B cell (primary cell): ENCODE measurements at places on chromosomes 7 and 10. TPM values are rescaled to one million over a fixed set of nuclear protein-coding genes. Genes with fewer than 3 reads are reported as not detected.

VWA2 gene
- not detected in 2 replicates for total RNA-seq

PAX2 gene
- total RNA-seq: not detected in 2 replicates

- H3K4me3 ChIP-seq: no peak overlapping the region
- no peaks in the 10 kb centered on the region for H3K27me3 ChIP-seq
- H3K27ac ChIP-seq: no peak overlapping the region
- H3K4me1 ChIP-seq: no peaks in the 10 kb centered on the region
- no peaks in the 10 kb centered on the region for H3K36me3 ChIP-seq
- no peak for DNase-seq
Measured at GRCh38 chr10:16853201-16853600, 36.0 kb upstream of the RSU1 start.

DNA sequence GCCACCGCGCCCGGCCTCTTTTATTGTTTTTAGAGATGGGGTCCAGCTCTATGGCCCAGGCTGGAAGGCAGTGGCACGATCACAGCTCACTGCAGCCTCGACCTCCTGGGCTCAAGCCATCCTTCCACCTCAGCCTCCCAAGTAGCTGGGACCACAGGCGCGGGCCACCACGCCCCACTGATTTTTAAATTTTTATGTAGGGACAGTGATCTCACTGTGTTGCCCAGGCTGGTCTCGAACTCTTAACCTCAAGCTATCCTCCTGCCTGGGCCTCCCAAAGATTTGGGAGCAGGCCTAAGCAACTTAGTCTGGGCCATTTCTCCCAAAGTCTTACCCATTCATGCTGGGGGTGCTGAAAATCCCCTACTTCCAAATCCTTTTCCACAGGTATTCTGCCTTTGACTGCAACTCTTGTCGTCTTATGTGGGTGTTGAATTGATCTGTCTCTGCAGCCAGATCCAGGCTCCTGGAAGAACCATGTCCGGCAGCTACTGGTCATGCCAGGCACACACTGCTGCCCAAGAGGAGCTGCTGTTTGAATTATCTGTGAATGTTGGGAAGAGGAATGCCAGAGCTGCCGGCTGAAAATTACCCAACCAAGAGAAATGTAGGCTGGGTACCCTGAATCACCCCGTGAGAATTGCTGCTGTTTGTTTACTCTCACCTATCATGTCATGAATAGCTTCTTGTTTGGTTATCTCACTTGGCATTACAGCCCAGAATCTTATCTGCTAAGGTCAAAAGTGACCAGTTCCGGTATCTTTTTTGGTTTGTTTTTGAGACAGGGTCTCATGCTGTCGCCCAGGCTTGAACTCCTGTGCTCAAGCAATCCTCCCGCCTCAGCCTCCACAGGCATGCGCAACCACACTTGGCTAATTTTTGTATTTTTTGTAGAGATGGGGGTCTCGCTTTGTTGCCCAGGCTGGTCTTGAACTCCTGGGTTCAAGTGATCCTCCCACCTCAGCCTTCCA, 1.1 kb downstream of the ZDHHC4 start:
- H3K36me3 ChIP-seq: peaks cover 27% of the 10 kb centered on the region
- no peak for DNase-seq
- H3K27ac ChIP-seq: peak overlapping the region; percentile 93
- H3K4me3 ChIP-seq: no peak overlapping the region
- H3K4me1 ChIP-seq: peaks cover 35% of the 10 kb centered on the region

- H3K27me3 ChIP-seq: no peaks in the 10 kb centered on the region
- H3K27ac ChIP-seq: peak overlapping the region; percentile 37
- H3K4me3 ChIP-seq: no peak overlapping the region
- H3K4me1 ChIP-seq: peaks cover 16% of the 10 kb centered on the region
Measured at GRCh38 chr10:74035303-74035702, 37.4 kb downstream of the VCL start.

DNA sequence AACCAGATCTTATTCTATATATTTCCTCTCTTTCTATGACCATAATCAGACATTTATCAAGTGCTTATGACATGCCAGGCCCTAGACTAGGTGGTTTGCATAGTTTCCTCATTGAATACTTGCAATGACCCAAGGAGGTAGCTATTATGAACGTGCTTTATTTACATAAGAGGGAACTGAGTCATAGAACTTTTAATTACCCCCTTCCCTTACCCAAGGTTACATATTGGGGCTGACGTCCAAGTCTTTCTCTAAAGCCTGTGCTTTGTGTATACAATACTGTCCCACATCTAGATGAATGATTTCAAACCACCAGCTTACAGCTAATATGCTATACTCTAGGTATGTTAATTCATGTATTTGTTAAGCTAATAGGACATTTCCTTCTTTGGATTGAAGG, 91.9 kb upstream of the NPY start:
- H3K27ac ChIP-seq: no peak overlapping the region
- H3K4me1 ChIP-seq: no peaks in the 10 kb centered on the region
- no peak overlapping the region for H3K4me3 ChIP-seq
- no peaks in the 10 kb centered on the region for H3K36me3 ChIP-seq

- peaks cover 3% of the 10 kb centered on the region for H3K27me3 ChIP-seq
- no peaks in the 10 kb centered on the region for H3K36me3 ChIP-seq
- peak; percentile 21 for DNase-seq
- H3K4me1 ChIP-seq: no peaks in the 10 kb centered on the region
- H3K4me3 ChIP-seq: no peak overlapping the region
Measured at GRCh38 chr7:106367018-106367420, 82.2 kb upstream of the NAMPT start.
